ENCODE measurements at places on chromosomes 2 and 18.

DNA sequence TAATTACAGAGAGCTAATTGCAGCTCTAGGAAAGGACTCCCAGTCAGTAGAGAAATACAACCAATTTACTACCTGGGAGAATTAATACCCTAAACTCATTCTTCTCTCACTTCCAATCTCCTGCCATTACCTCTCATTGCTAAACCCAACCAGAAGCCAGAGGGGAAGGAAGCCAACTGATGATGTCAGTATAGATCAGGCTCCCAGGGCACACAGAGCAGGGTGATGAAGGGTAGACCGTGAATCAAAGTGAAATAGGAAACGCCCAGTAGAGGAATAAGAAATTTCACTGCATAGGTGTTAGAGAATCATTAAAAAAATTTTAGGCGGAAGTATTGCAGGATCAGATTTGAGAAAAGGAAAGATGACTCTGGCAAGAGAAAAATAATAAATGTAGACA lies 456.8 kb upstream of the NXPH2 start:
- no peak for DNase-seq

- no peak for DNase-seq
These were observed 104.8 kb downstream of the MAP4K4 start for GRCh38 chr2:101802329-101802728.

DNA sequence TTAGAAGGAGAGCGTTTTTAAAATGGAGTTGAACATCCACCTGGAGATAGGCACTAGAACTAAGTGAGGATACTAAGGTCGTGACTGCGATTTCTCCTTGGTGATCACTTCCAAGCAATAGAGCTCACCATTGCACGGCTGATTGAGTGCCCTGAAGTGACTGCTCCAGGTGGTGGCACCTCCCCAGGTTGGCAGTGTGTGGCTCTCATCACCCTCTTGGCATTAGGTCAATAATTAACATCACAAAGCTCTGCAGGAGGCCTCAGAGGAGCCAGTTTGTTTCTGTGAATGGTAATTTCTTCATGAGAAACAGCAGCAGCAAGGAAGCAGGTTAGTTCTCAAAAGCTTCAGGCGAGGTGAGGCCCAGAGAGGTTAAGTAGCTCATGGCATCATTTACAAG lies 259.6 kb downstream of the CLIP4 start:
- no peak for DNase-seq

DNA sequence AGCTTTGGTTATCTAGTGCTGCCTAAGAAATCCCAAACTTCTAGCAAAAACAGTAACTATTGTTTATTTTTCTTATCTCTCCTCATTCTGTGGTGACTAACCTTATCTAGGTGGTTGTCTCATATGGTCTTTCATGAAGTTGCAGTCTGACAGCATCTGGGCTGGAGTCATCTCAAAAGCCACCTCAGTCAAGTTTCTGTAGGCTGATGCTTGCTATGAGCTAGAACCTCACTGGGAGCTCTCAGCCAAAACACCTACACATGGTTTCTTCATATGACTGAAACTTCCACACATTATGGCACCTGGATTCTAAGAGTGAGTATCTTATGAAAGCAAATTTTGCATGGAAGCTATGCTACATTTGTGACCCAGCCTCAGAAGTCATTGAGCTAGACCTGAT lies 596.4 kb upstream of the VRK2 start:
- DNase-seq: peak; percentile 15

DNA sequence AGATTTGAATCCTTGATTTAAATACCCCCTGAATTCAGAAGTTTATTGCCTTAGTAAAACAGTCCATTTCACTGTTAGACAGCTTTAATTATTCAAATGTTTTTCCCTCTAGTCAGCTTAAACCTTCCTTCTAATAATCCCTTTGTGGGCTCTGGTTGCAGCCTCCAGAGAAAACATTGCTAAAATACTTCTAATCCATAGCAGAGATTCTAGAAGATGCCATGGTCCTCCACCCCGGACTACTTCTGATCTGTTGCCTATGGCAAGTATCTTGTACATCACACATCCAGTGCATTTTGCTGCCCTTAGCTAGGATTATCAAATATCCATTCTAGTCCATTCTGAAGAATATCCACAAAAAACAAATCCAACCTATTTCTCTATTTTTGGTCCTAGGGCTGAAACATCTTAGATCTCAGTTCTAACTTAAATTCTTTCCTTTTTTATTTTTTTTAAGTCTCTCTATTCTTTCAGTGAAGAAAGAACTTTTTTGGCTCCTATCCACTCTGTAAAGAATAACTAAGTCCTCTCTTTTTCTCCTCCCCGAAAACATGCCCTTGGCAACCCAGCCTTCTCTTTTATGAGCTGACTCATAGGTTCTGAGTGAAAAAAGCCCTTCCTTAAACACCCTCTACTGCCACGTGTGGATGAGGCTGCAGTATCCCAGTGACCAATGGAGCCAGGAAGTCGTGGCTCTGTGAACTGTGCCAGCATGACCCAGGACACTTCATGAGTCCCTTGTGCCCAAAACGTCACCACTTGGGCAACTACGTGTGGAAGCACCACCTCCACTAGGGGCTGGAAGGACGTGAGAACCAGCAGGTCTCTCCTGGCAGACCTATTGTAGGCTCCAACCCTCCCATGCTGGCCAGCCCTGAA lies 349.8 kb downstream of the TNS1 start:
- no peak for DNase-seq

DNA sequence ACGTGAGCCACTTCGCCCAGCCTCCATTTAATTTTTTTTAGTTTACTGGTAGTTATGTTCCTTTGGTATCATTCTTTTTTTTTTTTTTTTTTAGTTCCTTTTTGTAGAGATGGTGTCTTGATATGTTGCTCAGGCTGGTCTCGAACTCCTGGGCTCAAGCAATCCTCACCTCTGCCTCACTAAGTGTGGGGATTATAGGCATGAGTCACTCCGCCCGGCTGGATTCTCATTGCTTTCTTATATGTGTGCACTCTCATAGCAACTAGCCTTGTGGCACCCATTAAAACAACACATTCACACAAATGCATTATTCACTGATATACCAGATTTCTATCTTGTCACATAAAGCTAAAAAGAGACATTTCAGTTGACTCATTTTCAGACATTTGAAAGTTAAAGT lies 4.2 kb downstream of the TTC27 start:
- peak; percentile 29 for DNase-seq

DNA sequence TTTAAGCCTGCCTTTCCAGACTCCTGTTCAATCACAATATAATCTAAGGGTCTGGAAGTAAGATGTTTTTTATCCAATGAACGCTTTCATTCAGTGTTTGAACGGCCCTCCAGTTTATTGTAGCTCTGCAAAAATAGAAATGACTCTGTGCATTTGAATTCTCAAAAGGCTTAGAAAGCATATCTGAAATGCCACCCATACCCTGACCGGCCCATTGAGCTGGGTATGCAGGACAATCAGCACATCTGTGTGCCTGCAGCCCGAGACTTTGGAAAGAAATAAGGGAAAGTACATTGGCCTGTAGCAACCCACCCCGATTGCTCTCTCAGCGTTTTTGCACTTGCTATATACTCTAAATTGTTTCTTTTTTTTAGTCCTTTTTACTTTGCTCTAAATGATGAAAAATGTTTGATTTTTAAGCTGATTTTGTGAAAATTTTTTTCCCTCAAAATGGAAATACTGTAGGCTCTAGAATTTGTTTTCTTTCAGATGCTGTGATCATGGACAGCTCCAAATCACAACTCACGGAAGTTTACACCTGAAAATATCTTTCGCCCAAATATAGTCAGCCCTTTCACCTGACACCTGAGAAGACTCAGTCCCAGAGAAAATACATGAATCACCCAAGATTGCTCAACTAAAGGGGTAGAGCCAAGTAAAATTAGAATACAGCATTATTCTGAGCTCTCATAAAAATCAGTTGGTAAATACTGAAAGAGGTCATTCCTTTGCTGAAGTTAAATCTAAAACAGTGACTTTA lies 194.5 kb upstream of the SIX3 start:
- no peak for DNase-seq

- DNase-seq: no peak
These were observed 7.1 kb upstream of the GRHL1 start for GRCh38 chr2:9944330-9944758.

DNA sequence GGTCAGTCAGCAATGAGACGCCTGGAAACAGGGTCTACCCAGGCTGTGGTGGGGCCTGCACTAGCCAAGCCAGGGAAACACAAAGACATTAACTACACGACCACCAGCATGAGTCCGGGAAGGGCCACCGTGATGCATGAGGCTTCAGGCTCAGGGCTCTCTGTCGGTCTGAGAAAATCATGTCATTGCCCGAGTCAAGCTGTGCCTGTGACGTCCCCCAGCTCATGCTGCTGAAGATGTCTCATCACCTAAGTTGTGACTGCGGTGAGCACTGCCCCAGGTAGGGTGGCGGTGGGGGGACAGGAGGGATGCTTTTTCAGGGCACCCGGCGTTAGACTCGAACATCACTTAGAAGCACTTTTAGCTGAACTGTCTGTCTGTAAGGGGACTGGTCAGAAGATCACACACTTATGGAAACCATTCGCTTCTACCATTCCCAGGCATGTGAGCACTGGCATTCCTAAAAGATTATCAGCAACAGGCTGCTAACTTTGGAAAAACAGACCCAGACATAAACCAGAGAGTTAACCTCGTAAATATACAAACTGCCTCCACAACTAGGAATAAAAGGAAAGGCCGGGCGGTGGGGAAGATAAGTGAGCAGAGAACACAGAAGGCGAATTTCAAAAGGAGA lies 234.5 kb downstream of the HDAC4 start:
- no peak for DNase-seq

DNA sequence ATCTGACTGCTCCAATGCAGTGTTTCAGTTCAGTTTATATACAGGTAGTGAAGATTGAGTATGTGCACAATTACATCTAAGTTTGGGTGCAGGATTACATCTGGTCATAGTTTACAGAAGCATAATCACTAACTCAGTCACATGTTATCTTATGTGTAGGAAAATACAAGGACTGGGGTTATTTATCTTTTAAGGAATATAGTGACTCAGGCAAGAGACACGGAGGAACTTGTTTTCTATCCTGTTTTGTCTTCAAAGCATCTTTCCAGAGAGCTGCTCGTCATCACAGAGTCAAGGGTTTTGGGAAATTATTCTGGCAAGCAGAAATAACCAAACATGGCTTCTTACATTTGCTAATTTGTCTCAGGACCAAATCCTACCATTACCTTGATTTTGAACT lies 1371.5 kb upstream of the TMEFF2 start:
- no peak for DNase-seq

DNA sequence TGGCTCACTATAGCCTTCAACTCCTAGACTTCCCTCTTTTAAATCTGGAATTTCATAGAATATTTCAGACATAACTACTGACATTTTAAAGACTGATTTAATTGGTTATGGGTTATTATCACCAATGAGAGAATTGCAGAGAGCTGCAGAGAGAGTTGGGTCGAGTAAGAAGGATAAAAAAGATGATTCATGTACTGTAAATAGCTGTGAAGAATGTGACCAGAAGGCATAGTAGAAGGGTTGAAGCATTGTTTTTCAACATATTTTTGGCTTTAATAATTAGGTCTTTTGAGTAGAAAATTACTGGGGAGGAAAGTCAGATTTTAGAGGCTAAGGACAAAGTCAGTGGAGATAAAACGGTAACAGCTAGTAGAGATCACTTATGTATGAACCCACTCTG lies 503.2 kb upstream of the SLC8A1 start:
- DNase-seq: no peak

GRCh38 chr2:200408428-200409316 lies 101.2 kb downstream of the KCTD18 start:
- peak; percentile 21 for DNase-seq

DNA sequence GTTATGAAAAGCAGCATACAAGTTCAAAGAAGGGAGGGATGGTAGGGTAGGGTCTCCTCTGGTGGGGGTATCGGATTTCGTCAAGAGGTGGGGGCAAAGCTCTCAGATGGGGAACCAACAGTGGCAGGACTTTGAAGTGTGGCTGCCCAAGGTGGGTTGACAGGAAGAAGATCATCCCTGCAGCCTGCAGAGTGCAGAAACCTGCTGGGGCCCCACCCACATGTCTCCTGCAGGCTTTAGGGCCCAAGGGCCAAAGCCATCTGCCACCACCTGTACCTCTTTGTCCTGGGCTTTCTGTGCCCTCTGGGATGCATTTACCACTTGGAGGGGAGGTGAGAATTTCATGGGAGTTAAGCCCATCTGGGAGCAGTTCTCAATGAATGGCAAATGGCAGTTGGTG lies 42.7 kb downstream of the KCNF1 start:
- no peak for DNase-seq

DNA sequence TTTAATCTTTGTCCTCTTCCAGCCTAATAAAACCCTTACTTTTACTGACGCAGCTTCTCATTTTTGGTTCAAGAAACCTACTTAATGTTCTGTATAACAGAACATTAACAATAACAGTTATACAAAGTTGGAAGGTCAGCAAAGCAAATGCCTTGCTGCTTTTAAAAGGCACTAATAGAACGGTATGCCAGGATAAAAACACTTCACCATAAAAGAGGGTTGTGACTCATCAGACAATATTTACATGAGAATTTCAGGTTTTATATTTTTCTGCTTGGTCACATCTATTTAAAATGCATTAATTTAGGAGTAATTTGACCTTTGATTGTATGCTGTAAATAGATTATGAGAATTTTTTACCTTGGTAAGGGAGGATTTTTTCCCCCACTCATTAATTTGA lies 3.0 kb downstream of the KLHL41 start:
- no peak for DNase-seq

DNA sequence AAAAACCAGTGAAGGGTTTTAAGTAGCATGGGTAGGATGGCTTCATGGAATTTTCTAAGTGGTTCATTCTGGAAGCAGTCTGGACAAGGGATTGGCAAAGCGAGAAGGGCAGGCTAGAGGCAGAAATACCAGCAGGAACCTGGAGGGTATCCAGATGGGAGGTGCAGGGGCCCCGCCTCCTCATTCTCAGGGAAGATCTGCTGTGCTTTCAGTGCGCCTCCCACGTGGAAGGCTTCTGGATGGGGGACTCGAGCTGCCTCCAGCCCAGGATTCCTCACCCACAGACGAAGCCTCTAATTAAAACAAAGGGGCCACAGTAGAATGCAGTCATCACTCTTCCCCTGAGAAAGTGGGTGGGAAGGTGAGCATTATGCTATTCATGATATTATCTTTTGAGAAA lies 79.8 kb downstream of the VSNL1 start:
- no peak for DNase-seq

- DNase-seq: no peak
These were observed 89.6 kb downstream of the NR4A2 start for GRCh38 chr2:156242874-156243273.

DNA sequence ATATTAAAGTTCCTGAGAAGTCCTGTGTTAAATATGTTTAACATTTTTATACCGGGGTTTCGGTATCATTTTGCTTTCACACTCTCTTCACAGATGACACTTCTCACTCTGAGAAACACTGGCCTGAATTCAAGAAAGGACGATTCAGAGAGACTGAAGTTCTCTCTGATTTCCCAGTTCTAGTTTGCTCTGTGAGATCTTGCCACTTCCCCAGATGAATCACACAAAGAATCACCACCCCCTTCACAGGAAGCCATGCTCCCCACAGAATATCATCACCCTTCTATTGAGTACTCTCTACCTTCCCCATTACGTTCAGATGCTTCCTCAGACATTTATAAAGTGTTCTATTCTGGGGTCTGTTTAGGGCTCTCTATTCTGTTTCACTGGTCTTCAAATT lies 16.1 kb upstream of the CD207 start:
- DNase-seq: peak; percentile 90
